M059J (cell line): ENCODE measurements at places on chromosomes 16 and 17. TPM values are rescaled to one million over a fixed set of nuclear protein-coding genes. Genes with fewer than 3 reads are reported as not detected.

Gene HNF1B
- not detected in 2 replicates for total RNA-seq

DNA sequence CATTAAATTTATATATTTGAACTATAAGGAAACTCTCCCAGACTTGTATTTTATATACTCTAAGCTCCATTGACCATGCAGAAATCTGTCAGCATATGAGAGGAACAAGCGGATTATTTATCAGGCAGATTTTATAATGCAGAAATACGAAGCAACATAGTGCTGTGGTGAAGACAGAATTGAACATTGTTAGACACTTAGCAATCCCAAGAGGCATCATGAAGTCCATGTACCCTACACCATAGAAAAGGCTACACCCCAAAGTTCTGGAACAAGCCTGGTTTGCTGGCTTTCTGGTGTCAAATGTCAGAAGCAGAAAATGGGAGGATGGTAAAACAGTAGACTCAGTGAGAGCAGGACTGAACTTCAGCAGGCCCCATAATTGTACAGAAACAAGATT, 241.1 kb downstream of the PRKCA start:
- no peak for DNase-seq

- peak; percentile 13 for DNase-seq
Measured at GRCh38 chr17:45841883-45842525, 2.7 kb upstream of the SPPL2C start.

DNA sequence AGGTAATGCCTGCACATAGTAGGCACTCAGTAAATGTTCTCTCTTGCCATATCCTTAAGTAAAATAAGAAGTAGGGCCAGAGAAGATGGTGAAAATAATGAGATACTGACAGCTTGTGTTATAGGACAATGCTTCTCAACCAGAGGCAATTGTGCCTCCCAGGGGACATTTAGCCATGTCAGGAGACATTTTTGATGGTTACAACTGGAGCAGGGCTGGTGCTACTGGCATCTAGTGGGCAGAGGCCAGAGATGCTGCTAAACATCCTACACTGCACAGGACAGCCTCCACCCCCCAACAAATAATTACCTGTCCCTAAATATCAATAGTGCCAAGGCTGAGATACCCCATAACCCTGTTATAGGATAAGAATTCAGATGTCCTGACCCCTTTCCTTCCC, 1.7 kb downstream of the RAD51D start:
- DNase-seq: peak; percentile 55
